GM23248 (cell line): ENCODE measurements at places on chromosomes 7 and 10. TPM values are rescaled to one million over a fixed set of nuclear protein-coding genes. Genes with fewer than 3 reads are reported as not detected.

Gene CLCN1
- total RNA-seq, result not detected in 2 replicates

Gene CCDC172
- not detected in 2 replicates for total RNA-seq

GRCh38 chr7:22586786-22587140 lies 86.8 kb upstream of the STEAP1B start:
- peak; percentile 46 for DNase-seq

- DNase-seq, result no peak
Observed at GRCh38 chr7:74266191-74266963, 12.2 kb upstream of the RFC2 start.
